ENCODE measurements at places on chromosomes 3 and 15. TPM values are rescaled to one million over a fixed set of nuclear protein-coding genes. Genes with fewer than 3 reads are reported as not detected.
A peak's percentile ranks its signal among the peaks of the same experiment; 100 is the strongest.

- no peak overlapping the region for H3K4me3 ChIP-seq
- H3K4me1 ChIP-seq: no peaks in the 10 kb centered on the region
- H3K27me3 ChIP-seq: no peaks in the 10 kb centered on the region
- no peak for DNase-seq
- no peaks in the 10 kb centered on the region for H3K36me3 ChIP-seq
Measured at GRCh38 chr3:63192248-63192647, 85.9 kb upstream of the SYNPR start.

- DNase-seq: no peak
- no peak overlapping the region for H3K27ac ChIP-seq
- peaks cover 5% of the 10 kb centered on the region for H3K27me3 ChIP-seq
- no peak overlapping the region for H3K4me3 ChIP-seq
- H3K36me3 ChIP-seq: no peaks in the 10 kb centered on the region
Measured at GRCh38 chr15:77608774-77609173, 23.9 kb downstream of the LINGO1 start.

- H3K4me3 ChIP-seq: no peak overlapping the region
- no peaks in the 10 kb centered on the region for H3K27me3 ChIP-seq
- no peaks in the 10 kb centered on the region for H3K4me1 ChIP-seq
- H3K36me3 ChIP-seq: peaks cover 5% of the 10 kb centered on the region
- H3K27ac ChIP-seq: no peak overlapping the region
- no peak for DNase-seq
Measured at GRCh38 chr3:172280406-172281051, 167.7 kb downstream of the GHSR start.

- H3K4me1 ChIP-seq: no peaks in the 10 kb centered on the region
- no peak for DNase-seq
- no peaks in the 10 kb centered on the region for H3K36me3 ChIP-seq
- no peak overlapping the region for H3K4me3 ChIP-seq
Measured at GRCh38 chr15:26115229-26115943, 252.3 kb upstream of the ATP10A start.

DNA sequence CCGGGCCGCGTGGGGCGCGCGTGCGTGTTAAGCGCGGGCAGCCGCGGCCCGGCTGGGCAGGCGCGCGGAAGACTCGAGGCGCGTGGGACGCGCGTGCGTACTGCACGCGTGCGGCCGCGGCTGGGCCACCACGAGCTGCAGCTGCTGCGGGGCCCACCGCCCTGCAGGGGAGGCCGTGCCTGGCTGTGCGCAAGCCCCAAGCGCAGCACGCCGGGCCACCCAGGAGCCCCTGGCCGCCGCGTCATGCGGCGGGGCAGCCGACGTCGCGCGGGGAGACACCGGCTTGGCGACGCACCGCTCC lies 590 bp upstream of the TRIM71 start:
- H3K4me3 ChIP-seq: peak overlapping the region; percentile 72
- peak; percentile 48 for DNase-seq
- no peaks in the 10 kb centered on the region for H3K36me3 ChIP-seq
- peaks cover 68% of the 10 kb centered on the region for H3K27me3 ChIP-seq
- peaks cover 18% of the 10 kb centered on the region for H3K4me1 ChIP-seq

GRCh38 chr15:90814191-90814821 lies 54.1 kb upstream of the FURIN start:
- no peaks in the 10 kb centered on the region for H3K27me3 ChIP-seq
- DNase-seq: no peak
- peak overlapping the region; percentile 91 for H3K27ac ChIP-seq
- peak overlapping the region; percentile 37 for H3K4me3 ChIP-seq
- peaks cover 68% of the 10 kb centered on the region for H3K4me1 ChIP-seq

- DNase-seq: no peak
- peaks cover 41% of the 10 kb centered on the region for H3K36me3 ChIP-seq
- H3K27me3 ChIP-seq: no peaks in the 10 kb centered on the region
Measured at GRCh38 chr3:127614928-127615589, 13.9 kb upstream of the PODXL2 start.

DNA sequence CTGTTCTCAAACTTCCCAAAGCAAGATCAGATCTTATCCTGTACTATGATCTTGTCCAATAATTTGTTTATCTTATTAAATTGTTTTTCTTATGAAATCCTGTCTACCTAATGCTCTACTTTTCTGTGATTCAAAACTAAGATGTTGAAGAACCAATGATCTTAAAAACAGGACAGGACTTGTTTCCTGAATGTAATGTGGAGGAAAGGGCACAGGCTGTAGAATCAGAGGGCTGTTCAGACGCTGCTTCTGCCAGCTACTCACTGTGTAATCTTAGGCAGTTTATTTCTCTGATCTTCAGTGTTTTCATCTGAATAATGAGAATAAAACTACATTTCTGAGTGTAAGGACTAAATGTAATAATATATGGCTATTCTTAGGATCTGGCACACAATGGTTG lies 20.1 kb upstream of the DMXL2 start:
- H3K4me3 ChIP-seq: no peak overlapping the region
- peaks cover 13% of the 10 kb centered on the region for H3K27me3 ChIP-seq
- DNase-seq: no peak

- H3K4me3 ChIP-seq: no peak overlapping the region
- H3K27ac ChIP-seq: no peak overlapping the region
- no peak for DNase-seq
- H3K36me3 ChIP-seq: peaks cover 1% of the 10 kb centered on the region
- peaks cover 2% of the 10 kb centered on the region for H3K4me1 ChIP-seq
Measured at GRCh38 chr3:101890716-101891115, 41.4 kb downstream of the NFKBIZ start.

GRCh38 chr3:110413807-110414748 lies 657.5 kb upstream of the NECTIN3 start:
- no peak for DNase-seq
- H3K27ac ChIP-seq: no peak overlapping the region
- H3K4me1 ChIP-seq: no peaks in the 10 kb centered on the region
- H3K27me3 ChIP-seq: peaks cover 1% of the 10 kb centered on the region

- peaks cover 42% of the 10 kb centered on the region for H3K4me1 ChIP-seq
- no peaks in the 10 kb centered on the region for H3K27me3 ChIP-seq
- no peak overlapping the region for H3K27ac ChIP-seq
Measured at GRCh38 chr15:48336940-48337339, 5.7 kb downstream of the DUT start.

DNA sequence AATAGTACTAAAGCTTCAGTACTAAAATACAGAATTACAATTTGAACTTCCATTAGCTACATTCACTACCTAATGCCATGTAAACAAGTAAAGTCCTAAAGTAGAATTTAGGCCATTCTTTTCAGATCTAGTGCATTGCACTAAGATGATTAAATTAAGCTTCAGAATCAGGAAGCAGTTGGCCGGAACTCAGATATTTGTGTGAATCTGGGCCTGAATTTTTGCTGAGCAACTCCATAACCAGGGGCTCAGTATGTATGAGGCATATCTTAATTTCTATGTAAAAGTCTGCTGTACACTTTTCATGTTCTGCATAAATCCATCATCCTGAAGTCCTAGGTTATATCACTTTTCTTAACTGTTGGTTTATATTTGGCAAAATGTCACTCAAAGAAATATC lies 246.4 kb downstream of the RBMS3 start:
- no peaks in the 10 kb centered on the region for H3K36me3 ChIP-seq
- no peak overlapping the region for H3K27ac ChIP-seq
- DNase-seq: no peak
- H3K4me3 ChIP-seq: no peak overlapping the region

- peaks cover 62% of the 10 kb centered on the region for H3K4me1 ChIP-seq
- H3K36me3 ChIP-seq: peaks cover 6% of the 10 kb centered on the region
- DNase-seq: no peak
- H3K27ac ChIP-seq: no peak overlapping the region
- no peak overlapping the region for H3K4me3 ChIP-seq
Measured at GRCh38 chr3:172104471-172105072, 65.2 kb downstream of the FNDC3B start.

DNA sequence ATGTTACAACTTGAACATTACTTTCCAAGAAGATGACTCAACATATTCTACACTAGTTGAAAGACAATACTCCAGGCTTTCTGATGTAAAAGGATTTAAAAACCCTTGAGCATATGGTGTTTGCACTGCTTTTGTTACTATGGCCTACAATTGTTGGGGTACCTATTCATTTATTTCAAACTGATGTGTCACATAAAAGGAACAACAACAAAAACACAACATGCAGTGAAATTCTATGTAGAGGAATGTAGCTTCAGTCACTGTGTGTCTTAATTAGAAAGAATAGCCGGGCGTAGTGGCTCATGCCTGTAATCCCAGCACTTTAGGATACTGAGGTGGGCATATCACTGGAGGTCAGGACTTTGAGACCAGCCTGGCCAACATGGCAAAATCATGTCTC lies 1.6 kb downstream of the SPATA16 start:
- no peaks in the 10 kb centered on the region for H3K4me1 ChIP-seq
- H3K27me3 ChIP-seq: no peaks in the 10 kb centered on the region
- no peaks in the 10 kb centered on the region for H3K36me3 ChIP-seq
- H3K27ac ChIP-seq: no peak overlapping the region
- DNase-seq: no peak

GRCh38 chr3:125670945-125671344 lies 75.6 kb upstream of the OSBPL11 start:
- H3K36me3 ChIP-seq: no peaks in the 10 kb centered on the region
- peaks cover 3% of the 10 kb centered on the region for H3K27me3 ChIP-seq
- no peaks in the 10 kb centered on the region for H3K4me1 ChIP-seq
- DNase-seq: no peak
- no peak overlapping the region for H3K27ac ChIP-seq

DNA sequence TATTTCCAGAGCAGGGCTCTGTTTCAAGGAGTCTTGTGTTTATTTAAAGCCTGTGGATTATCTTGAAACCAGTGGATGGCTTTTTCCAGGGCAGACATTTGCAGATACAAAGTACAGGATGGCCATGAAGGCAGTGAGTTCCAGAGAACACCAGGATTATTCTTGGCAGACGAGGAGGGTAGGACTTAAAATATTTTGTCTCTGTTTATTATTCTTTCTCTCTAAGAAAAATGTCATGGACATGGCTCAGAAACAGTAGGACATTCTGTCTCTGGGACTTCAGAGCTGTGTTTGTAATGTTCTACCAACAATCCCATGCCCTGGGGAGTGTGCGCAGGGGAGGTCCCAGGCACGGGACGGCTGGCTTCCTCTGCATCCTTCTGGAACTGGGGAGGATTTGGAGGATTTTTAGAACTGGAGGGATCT lies 125.9 kb downstream of the ATP10A start:
- no peaks in the 10 kb centered on the region for H3K27me3 ChIP-seq
- H3K27ac ChIP-seq: no peak overlapping the region
- DNase-seq: no peak
- H3K36me3 ChIP-seq: peaks cover 6% of the 10 kb centered on the region

DNA sequence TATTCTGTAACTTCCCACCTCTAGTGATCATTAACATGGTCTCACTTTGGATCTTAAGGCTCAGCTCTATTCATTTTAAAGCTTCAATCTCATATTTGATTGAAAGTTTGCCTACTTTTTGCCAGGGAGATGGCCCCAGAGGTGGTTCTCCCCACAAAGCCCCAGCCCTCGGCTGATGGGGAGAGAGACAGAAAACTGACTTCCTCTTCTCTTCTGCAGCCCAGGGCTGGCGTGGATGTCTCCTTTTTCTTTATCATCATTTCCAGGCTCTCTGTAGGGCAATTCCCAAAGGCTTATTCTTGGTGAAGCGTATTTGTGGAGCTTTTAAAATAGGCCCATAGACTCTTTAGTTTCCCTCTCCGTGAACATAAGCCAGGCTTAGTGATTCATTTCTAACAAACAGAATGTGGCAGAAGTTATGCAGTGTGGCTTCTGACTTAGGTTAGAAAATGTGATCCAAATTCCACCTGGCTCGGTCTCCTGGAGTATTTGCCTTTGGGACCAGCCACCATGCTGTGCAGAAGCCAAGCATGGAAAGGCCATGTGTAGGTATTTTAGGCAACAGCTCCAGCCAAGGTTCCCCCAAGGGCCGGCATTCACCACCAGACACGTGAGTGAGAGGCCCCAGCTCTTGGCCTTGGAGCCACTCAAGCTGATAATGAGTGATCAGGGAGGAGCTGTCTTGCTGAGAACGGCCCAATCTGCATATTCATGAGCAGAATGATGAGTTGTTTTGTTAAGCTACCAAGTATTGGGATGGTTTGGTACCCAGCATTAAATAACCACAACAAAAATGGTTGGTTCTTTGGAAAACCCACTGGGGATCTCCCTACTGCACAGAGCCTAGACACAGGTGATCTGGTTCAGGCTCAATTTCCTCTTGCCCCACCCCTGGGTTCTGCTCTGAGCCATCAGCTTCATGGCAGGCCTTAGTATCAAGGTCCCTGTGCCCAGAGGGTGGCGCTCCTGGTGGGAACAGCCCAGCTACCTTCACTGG lies 353.2 kb upstream of the PROK2 start:
- H3K36me3 ChIP-seq: peaks cover 1% of the 10 kb centered on the region
- no peak for DNase-seq
- H3K27ac ChIP-seq: no peak overlapping the region
- H3K27me3 ChIP-seq: no peaks in the 10 kb centered on the region

GRCh38 chr3:27629366-27629765 lies 92.8 kb downstream of the EOMES start:
- H3K36me3 ChIP-seq: no peaks in the 10 kb centered on the region
- no peak for DNase-seq
- no peaks in the 10 kb centered on the region for H3K27me3 ChIP-seq
- peaks cover 33% of the 10 kb centered on the region for H3K4me1 ChIP-seq

DNA sequence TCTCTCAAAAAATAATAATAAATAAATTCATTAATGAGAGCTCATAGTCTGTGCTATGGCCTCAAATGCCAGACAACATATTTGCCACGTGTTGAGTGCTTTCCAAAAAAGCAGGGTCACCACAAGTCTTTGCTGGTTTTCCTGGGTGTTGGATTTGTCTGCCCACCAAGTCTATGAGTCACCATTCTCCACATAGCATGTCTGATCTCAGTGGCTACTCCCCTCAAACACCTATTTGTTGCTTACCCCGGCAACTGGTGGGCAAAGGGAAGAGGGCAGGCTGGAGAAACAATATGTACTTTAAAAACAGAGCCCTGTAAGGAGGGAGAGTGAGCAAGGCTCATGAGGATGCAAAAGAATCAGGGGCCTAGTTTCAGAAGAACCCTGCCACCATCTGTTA lies 120.0 kb upstream of the ARRDC4 start:
- no peaks in the 10 kb centered on the region for H3K4me1 ChIP-seq
- no peaks in the 10 kb centered on the region for H3K27me3 ChIP-seq
- no peak for DNase-seq
- H3K27ac ChIP-seq: no peak overlapping the region
- no peaks in the 10 kb centered on the region for H3K36me3 ChIP-seq

- no peaks in the 10 kb centered on the region for H3K36me3 ChIP-seq
- no peak for DNase-seq
- H3K4me1 ChIP-seq: no peaks in the 10 kb centered on the region
- H3K27me3 ChIP-seq: peaks cover under 1% of the 10 kb centered on the region
Measured at GRCh38 chr3:159263750-159264553, 462.1 kb downstream of the MFSD1 start.

The CYP1A2 gene
- total RNA-seq: not detected

The PTX3 gene
- total RNA-seq: 0.40 TPM

The STAB1 gene
- 13.0 TPM for total RNA-seq

The ILDR1 gene
- not detected for total RNA-seq

The SLC28A2 gene
- total RNA-seq: not detected

The SCAANT1 gene
- total RNA-seq: not detected

The PRKCI gene
- 24.2 TPM for total RNA-seq

The PPM1M gene
- total RNA-seq: 101 TPM

The RYR3 gene
- total RNA-seq: not detected

The NOX5 gene
- total RNA-seq: 0.06 TPM

The IGSF10 gene
- not detected for total RNA-seq

The CDAN1 gene
- 33.2 TPM for total RNA-seq

The GAP43 gene
- not detected for total RNA-seq
